ENCODE measurements at places on chromosomes 16 and 17.

DNA sequence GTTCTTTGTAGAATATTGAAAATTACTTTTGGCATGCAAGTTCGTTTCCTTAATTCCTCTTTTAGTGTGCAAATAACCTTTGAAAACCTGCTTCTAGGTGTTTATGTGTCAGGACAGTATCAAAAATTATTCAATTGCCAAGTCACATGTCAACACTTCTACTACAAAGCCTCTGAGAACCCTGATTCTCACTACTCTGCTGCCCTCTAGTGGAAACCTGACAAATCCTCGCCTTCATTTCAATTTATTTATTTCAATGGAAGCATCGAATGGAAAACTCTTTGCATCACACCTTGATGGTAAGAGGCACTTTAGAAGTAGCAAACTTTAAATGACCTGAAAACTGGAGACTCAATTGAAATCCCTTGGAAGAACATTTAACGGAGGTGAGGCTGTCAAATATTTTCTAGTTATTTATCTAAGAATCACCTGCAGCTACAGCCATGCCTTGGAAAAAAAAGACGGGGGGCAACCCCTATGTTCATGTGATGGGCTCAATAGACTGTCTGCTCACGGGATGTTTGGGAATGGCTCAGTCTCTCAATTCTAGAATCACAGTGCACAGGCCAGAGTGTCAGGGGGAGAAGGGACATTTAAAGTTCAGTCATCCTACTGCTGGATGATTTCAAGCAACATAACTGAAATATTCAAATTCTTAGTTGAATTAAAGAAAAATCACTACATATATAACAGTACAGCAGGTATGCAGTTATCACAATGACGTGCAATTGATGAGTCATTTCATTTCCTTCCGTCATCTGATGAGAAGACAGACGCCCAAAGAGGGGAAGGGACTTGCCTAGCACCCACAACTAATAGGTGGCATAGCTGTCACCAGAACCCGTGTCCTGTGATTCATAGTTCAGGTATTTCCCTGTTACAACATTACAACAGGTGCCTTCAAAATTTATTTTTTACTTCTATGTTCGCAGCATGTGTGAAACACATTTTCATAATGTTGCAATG is 563.9 kb downstream of the TOX3 start:
- ATAC-seq, result no peak

DNA sequence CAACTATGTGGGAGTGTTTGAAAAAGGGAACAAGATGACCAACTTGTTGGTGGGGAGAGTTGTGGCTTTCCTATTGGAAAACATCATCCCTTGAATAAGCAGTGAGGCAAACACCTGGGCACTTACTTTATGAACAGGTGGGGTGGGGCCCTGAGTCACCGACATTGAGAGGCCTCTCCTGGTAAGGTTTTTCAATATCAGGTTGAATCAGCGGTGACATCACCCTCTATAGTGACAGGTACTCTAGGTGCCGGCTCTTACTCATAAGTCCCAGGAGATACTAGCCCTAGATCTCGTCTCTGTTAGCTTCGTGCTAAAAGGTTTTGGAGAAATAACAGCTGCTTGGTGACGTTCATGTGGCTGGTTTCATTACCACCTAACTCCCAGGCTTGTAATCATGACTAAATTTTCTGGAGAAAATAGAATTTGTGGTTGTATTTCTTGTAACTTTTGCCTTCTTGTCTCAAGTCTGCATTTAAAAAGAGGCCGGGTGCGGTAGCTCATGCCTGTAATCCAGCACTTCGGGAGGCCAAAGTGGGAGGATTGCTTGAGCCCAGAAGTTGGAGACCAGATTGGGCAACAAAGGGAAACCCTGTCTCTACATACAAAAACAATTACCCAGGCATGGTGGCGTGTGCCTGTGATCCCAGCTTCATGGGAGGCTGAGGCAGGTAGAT is 19.3 kb downstream of the CDH1 start:
- ATAC-seq, result peak; percentile 84

DNA sequence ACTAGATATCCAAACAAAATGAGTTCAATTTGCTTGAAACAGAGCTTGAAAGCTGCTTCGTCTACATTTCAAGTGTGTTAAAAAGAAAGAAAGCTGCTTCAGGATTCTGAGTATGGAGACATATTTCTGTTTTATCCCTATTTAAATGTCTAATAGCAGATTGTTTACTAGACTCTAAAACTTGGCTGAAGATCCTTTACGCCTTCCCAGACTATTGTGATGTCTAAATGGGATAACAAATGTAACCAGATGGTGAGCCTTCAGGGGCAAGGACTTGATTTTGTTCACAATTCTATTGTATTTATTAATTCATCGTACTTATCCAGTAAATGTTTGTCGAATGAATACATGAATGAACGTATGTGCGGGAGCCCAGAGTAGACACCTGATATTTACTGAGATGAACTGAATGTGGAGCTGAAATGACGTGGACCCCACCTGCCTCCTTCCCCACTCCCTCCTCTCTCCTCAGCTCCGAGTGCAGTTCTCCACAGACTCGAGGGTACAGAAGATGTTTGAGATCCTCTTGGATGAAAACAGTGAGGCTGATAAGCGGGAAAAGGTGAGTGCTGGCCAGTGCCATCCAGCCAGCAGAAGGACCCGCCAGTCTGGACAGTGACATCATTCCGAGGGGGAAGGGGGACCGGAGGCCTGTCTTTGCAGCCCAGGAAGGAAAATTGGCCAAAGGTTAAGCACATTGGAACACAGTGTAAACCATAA is 5.0 kb downstream of the UNC45B start:
- ATAC-seq, result no peak

GRCh38 chr16:411576-412265 is 10.0 kb downstream of the DECR2 start:
- no peak for ATAC-seq

DNA sequence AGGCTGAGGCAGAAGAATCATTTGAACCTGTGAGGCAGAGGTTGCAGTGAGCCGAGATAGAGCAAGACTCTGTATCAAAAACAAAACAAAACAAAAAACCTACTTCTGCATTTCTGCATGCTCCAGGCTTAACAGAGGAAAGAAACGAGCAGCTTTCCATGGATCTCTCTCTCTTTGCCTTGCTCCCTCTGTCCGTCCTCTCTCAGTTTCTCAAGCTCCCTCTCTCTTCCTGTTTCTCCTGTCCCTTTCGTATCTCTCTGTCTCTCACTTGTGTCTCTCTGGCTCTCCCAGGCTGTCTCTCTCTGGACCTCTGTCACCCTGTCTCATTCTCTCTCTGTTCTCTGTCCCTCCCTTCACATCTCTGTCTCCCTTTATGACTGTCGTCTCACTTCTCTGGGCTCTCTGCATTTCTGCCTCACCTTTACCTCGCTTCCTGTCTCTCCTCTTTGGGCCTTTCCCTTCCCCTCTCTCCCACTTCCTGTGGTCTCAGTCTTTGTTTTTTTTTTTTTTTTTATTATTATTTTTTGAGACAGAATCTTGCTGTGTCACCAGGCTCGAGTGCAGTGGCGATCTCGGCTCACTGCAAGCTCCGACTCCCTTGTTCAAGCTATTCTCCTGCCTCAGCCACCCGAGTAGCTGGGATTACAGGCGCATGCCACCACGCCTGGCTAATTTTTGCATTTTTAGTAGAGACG is 4.1 kb upstream of the PITPNA start:
- ATAC-seq, result peak; percentile 77

- no peak for ATAC-seq
Measured at GRCh38 chr16:50440531-50440930, 71.7 kb upstream of the BRD7 start.

DNA sequence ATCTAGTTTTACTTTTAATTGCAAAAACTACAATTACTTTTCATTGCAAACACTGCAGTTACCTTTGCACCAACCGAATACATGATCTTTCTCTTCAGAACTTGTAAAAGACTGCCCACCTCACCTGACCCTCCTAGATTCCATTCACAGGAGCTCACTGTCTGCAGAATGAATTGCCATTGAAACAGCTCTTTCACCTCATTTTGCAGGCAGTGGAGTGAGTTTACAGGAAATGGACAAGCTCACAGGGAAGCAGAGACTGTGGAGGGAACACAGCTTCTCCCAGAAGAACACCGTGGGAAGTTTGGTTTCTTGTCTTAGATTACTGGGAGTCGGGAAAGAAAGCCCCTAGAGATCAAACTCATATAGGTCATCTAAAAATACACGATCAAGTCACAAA is 439.7 kb upstream of the RBFOX1 start:
- ATAC-seq, result no peak

DNA sequence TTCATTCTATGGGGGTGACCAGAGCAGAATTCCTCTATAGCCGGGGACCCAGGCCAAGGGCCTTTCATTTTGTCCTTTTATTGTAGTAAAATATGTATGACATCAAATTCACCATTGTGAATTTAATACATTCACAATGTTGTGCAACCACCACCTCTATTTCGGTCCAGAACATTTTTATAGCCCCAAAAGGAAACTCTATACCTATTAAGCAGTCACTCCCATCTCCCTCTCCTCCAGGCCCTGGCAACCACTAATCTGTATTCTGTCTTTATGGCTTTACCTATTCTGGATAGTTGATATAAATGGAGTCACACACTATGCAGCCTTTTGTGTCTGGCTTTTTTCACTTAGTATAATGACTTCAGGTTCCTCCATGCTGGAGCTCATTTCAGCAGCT is 9.7 kb upstream of the TNS4 start:
- ATAC-seq, result no peak

GRCh38 chr17:49496183-49496866 is 1.2 kb downstream of the NGFR start:
- peak; percentile 84 for ATAC-seq

- peak; percentile 33 for ATAC-seq
Measured at GRCh38 chr17:1109606-1110540, 69.9 kb downstream of the ABR start.

GRCh38 chr17:55743103-55743679 is 7.7 kb upstream of the PCTP start:
- no peak for ATAC-seq

DNA sequence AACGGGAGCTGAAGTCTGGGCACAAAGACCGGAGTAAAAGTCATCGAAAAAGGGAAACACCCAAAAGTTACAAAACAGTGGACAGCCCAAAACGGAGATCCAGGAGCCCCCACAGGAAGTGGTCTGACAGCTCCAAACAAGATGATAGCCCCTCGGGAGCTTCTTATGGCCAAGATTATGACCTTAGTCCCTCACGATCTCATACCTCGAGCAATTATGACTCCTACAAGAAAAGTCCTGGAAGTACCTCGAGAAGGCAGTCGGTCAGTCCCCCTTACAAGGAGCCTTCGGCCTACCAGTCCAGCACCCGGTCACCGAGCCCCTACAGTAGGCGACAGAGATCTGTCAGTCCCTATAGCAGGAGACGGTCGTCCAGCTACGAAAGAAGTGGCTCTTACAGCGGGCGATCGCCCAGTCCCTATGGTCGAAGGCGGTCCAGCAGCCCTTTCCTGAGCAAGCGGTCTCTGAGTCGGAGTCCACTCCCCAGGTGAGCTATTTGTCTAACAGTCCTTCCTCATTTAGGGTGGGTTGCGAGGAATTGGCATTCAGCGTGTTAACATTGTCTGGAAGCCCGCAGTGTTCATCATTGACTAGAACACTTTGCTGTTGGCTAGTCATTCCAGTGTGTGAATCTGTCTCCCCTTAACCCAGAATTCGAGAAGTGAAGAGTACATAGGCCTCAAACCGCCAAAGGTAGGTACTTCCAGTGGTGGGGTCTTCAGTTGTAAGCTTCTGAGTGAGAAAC is 1.5 kb downstream of the CDK12 start:
- ATAC-seq, result no peak

DNA sequence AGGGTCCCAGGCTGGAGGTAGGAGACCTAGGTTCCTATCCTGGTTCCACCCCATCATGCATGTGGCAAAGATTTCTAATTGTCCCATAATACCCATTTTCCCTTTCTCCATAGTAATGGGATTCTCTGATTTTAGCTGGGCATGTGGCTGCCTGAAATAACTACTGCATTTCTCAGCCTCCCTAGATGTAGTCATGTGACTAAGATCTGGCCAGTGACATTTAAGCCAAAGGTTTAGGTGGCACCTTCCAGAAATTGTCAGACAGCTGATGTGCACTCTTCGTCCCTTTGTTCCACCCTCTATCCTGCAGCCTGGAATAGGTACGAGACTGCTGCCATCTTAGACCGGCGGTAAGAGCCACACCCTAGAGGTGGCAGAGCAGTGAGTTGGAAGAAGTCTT is 8.2 kb downstream of the NXPH3 start:
- no peak for ATAC-seq

- ATAC-seq, result no peak
Measured at GRCh38 chr16:58449768-58450167, 50.2 kb upstream of the NDRG4 start.

DNA sequence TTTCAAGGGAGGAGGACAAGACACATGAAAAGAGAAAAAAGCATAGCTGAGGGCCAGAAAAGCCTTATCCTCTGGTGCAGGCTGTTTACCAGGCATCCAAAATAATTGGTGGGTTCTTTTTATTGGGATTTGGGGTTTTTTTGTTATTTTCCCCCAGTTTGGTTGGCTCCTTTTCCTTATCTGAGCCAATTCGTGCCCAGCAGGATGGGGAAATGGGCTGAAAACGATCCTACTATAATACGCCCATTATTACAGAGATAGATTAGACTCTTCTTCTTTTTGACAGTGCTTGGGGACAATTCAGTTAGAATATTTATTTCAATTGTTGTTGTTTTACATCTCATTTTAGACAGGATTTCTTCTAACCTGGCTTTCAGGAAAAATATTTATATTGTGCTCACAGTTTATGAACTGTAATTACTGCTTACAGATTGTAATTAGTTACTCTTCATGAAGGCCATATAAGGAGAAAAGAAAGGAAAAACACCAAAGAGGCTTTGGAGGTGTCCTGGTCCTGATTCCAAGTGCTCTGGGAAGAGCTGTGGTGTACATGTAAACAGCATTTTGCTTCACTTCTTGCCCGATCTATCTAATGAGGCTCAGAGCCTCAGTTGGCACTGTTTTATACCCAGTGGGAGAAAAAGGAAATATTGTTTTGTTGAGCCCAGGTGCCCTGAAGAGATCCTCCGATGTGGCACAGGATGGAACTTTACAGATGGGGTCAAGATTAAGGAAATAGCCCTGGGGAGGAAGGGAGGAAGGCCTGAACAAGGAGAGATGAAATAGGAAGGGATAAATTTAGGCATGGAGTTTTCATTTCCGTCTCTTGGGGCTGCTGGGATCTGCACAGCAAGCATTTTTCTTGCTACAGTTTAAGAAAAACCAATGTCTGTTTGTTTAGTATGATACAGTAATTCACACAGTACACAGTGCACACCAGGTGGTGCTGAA is 611 bp upstream of the ANKRD40 start:
- no peak for ATAC-seq

All from activated CD4-positive, CD25-positive, alpha-beta regulatory T cell treated with anti-CD3 and anti-CD28 coated beads, Interleukin-2, amount 50 U/mL, for 24 hours (primary cell).